Epithelial cell of prostate (primary cell): ENCODE measurements at places on chromosomes 5 and 9.

GRCh38 chr5:38468202-38468673 is 88.2 kb downstream of the LIFR start:
- DNase-seq, result peak; percentile 65

DNA sequence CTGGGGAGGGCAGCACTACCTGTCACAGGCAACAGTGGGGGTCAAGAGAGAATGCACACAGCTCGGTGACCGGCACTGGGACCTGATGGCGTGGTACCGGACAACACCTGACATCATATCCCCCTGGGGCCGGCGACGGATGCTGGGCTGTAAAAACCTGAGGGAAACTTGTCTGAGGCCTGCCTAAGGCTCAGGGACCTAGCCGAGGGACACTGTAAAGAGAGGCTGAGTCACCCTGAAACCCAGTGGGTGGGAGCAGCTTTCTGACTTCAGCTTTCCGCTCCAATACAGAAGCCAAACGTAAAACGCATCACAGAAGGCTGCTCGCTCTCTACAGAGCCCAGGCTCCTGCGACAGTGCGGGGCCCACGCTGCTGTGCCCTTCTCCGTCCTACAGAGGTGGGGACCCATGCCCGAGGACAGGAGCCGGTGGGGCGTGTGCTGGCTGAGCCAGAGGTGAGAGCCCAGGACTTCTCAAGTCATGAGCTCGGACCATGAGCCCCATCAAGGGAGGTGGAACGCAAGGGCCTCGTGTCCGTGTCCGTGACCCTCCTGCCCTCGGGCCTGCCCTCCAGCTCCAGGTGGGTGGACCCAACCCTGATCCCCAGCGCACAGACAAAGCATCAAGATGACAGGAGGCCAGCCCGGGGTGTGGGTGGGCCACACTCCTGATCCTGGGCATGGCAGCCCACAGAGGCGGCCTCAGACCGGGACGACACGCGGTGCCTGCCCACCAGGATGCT is 5.3 kb downstream of the RALGDS start:
- no peak for DNase-seq

DNA sequence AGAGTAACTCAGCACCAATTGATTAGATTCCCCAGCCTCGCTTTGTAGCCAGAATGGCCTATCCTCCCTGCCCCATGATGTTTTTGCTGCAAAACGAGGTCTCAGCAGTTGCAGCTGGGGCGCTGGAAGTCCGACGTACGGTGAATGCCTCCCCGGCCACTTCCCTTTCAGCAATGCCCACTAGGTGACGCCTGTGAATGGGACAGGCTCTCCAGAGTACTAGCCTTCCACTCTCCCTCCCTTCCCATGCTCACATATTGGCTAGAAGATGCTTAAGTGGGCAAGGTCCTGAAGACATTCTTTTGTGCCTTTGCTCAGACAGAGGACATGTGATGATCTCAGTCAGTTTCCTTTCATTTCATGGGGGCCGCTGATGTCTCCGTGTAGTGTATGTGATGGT is 50.8 kb downstream of the DMRT2 start:
- no peak for DNase-seq

DNA sequence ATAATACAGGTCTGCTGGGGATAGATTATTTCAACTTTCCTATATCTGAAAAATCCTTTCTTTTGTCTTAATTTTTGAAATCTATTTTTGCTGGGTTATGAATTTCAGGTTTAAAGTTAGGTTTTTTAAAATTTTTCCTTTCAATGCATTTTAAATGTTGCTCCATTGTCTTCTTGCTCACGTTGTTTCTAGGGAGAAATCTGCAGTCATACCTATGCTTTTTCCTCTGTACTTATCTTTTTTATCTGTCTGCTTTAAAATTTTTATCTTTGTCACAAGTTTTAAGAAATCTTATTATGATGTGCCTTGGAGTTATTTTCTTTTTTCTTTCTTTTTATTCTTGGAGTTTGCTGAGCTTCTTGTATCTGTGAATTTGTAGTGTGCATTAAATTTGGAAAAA is 412.0 kb upstream of the KIF2A start:
- DNase-seq, result no peak

GRCh38 chr5:135094339-135095051 is 60.5 kb upstream of the PITX1 start:
- no peak for DNase-seq

- DNase-seq, result no peak
These were observed 35.6 kb downstream of the ADAMTSL2 start for GRCh38 chr9:133569891-133570690.

GRCh38 chr5:42840842-42841567 is 29.3 kb upstream of the SELENOP start:
- DNase-seq, result no peak

GRCh38 chr9:19030899-19031298 is 2.1 kb downstream of the SAXO1 start:
- no peak for DNase-seq

DNA sequence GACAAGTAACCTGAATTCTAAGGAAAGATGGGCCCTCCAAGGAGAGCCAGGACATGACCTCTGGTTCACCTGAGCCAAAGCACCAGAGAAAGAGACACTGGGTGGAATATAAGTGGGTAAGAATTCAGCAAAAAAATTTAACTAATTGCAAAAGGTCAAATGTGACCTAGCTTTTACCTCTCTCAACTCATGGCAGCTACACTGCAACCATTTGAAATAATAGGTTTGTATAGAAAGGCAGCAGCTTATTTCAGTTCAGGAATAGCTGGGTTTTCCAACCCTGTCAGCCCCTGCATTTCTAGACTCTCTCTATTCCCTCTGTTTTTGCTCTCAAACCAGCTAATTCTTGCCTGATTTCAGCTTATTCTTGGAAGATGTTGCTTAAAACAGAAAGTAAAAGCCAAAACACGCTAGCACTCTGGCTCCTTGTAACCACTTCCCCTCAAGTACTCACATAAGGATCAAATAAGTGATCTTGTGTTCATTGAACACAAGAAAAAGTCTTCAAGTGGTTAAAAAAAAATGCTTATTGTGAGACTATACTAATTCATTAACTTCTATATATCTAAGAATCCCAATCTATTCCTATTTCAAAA is 101.1 kb upstream of the NR4A3 start:
- DNase-seq, result no peak

GRCh38 chr9:135883410-135884089 is 23.8 kb downstream of the CAMSAP1 start:
- DNase-seq, result no peak

- DNase-seq, result no peak
These were observed 223.5 kb upstream of the TNC start for GRCh38 chr9:115341426-115341825.

GRCh38 chr5:134527156-134527960 is 1.9 kb downstream of the JADE2 start:
- no peak for DNase-seq

DNA sequence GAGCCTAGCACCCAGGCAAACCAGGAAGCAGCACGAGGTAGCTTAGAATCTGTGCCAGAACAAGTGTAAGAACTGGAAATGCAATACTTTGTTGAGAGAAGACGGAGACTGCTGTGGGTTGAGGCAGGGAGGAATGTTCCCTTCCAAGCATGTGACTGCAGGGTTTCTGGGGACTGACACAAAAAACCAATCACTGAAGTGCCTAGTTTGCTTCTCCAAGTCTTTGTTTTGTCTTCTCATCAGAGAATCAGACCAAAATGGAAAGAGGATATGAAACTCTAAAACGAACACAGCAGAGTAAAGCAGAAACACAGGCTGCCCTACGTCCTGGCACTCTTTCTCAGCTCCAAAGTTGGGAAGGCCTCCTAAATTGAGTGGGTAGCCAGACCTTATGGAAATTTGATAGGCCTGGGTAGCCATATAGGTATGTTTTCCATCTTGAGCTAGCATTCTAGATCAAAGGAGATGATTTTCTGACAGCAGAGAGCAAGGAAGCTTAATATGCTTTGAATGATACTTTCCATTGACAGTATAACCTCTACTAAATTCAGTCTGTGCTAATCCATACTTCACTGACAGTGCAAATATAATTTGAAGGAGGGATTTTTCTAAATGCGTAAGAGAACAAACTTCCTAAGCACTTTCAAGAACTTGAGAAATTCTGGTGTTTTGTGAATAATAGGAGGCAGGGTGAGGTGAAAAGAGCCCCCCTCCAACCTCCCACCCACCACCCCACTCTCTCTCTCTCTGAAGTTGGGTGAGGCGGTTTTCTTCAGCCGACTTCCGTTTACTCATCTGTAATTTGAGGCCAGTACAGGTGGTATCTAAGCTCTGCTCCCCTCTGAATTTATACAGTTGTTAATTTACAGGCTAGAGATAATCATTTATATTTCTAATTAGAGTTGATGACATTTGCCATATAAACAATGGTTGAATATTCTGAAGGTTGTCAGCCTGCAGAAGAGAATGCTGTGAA is 5.5 kb downstream of the ADRB2 start:
- no peak for DNase-seq

GRCh38 chr9:116697887-116698286 is 10.8 kb downstream of the TRIM32 start:
- DNase-seq, result no peak

GRCh38 chr5:50990296-50990924 is 324.0 kb downstream of the PARP8 start:
- no peak for DNase-seq

DNA sequence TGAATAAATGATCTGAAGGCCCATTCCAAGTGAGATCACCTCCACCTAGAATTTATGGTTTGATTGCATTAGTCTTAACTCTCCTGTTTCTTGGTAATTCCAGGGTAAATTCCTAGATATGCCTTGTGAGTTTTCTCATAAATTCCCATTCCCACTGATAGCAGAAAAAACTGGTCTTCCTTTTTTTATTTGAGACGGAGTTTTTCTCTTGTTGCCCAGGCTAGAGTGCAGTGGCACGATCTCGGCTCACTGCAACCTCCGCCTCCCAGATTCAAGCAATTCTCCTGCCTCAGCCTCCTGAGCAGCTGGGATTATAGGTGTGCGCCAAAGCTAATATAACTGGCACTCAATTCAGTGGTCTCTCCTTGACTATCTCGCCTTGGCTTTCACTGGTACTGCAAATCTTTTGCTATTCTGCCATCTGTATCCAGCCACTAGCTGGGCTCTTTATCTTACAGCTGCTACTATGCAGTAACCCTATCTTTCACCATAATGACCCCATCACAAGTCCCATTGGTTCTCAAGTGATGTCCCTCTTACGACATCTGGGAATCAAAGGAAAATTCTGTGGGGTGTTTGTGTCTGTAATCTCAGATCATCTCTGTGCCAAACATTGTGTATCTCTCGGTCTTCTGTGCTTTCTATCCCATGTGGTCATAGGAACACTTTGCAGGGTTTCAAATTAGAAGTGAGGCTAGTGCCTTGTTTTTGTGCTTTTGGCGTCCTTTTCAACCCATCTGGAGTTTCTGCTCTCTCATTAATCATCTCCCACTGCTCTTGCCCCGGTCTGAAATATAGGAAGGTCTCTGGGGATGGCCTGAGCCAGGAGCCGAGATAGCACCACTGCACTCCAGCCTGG is 14.4 kb downstream of the HNRNPK start:
- no peak for DNase-seq

- DNase-seq, result no peak
These were observed 5.9 kb downstream of the CYFIP2 start for GRCh38 chr5:157271740-157272271.

DNA sequence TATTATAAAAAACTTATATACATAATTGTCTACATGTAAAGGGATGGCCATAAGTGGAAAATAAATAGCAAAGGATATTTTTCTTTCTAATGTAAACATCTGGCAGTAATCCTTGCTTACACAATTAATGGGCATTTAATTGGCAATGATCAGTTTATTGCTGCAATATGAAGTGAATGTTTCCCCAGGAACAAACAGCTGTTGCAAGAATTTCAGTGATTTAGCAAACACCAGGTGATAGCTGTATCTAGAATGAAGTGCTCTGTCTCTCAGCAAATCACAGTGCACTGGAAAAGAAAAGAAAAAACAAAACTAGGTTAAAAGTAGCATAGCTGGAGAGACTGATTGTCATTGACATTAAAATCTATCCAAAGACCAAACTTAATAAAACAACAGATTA is 594.5 kb upstream of the ARRDC3 start:
- DNase-seq, result no peak

- no peak for DNase-seq
These were observed 10.4 kb upstream of the SSBP2 start for GRCh38 chr5:81761270-81761669.

- DNase-seq, result peak; percentile 50
These were observed 39.9 kb upstream of the PAM start for GRCh38 chr5:102715082-102715807.

DNA sequence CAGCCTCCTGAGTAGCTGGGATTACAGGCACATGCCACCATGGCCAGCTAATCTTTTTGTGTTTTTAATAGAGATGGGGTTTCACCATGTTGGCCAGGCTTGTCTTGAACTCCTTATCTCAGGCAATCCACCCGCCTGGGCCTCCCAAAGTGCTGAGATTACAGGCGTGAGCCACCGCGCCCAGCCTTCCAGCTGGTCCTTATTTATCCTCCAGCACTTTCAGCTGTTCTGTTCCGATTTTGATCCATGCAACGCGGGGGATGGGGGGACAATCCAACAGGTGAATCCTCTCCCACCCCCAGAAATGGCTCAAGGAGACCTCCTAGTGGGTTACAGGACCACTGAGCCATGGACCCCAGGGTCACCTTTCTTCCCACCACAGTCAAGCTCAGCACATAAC is 14.7 kb upstream of the CDKN2AIPNL start:
- DNase-seq, result no peak

GRCh38 chr5:107254214-107254901 is 416.4 kb downstream of the EFNA5 start:
- no peak for DNase-seq

DNA sequence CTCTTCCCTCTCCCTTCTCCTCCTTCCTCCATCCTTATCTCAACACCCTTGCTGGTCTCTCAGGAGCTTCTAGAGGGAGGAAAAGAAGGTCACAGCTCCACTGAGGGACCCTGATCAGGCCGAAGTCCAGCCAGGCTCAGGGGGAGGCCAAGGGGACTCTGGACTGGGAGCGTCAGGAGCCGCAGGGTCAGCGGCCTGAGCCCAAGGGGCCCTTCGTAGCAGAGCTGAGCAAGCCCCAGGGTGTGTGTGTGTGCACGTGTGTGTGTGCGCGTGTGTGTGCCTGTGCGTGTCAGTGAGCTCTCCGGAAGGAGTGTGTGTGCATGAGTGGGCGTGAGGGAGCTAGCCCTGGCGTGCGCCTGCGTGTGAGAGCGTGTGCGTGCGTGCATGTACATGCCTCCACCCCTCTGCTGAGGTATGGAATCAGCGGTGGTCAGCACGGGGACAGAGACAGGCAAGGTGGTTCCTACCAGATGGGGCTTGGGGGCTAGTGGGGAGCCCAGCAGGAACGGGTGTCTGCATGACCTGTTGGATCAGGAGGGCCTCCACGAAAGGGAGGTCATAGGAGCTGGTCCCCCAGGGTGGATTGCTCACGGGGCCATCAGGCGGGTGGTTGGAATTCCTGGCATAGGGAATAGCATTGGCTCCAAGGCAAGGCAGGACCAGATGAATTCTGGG is 10.0 kb upstream of the AGPAT2 start:
- no peak for DNase-seq

DNA sequence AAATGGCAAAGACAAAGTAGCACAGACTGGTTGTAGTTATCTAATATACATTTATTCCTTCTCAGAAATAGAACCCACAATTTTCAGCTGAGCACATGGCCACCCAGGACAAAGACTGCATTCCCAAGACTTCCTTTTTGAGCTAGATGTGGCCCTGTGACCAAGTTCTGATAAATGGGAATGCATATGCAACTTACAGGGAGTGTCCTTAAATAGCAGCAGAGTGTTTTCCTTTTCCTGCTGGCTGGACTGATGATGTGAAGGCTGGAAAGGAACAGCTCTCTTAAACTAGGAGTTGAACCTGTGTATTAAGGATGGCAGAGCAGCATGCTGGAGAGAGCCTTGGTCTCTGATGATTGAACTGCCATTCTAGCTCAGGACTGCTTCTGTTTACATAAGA is 74.7 kb upstream of the TNPO1 start:
- no peak for DNase-seq

- no peak for DNase-seq
These were observed 107.4 kb downstream of the SNX18 start for GRCh38 chr5:54624805-54625568.
